ENCODE measurements at places on chromosomes 7 and 10.

DNA sequence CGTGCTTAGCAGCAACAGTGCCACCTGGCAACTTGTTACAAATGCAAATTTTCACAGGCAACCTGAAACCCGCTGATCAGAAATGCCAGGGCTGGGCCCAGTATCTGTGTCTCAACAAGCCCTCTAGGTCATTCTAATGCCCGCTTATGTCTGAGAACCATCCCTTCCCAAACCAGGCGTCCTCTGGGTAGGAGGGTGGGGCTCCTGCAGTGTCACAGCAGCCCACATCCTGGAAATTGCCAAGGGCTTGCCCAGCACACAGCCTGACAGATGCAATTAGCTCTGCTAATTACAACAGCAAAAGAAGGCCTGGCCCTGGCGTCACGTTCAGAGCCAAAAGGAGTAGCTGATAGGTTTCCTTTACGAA is 15.9 kb downstream of the ITPRIP start:
- DNase-seq, result peak; percentile 44

DNA sequence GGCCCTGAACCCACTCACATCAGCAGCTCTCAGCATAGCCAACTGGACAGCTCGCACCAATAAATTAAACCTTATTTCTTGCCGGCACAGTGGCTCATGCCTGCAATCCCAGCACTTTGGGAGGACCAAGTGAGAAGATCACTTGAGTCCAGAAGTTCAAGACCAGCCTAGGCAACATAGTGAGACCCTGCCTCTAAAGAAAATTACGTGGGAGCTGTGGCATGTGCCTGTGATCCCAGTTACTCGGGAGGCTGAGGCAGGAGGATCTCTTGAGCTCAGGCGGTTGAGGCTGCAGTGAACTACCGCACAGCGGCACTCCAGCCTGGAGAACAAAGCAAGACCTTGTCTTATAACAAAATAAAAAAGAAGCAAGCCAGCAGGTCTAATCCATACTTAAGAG is 75.7 kb downstream of the SEPTIN14 start:
- no peak for DNase-seq

DNA sequence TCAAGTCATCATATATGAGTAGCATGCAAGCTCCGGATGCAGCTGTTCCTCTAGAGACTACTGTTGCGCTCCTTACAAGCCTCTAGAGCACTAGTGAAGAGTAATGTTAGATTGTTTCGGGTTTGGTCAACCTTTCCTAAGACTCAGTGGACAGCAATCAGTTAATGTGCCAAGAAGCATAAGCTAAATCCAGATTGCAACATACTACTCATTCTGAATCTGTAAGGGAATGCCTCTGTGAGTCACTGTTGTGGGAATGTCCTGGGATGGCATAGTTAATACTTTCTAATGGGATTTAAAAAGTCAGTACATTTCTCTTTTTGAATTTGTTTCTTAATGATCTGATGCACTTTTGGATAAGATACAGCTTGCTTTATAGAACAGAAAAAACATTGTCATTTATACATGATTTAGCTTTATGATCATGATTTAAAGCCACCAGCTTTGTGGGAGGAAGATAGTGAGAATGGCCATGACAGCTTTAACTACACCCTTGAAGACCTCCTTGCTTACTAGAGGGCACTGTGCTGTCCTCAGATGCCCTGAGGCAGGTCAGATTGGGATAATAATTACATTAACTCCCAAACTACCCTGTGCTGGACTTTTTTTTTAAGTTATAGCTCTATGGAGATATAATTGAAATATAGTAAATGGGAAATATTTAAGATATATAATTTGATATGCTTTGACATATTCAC is 138.4 kb downstream of the SDK1 start:
- DNase-seq, result no peak

GRCh38 chr7:135414850-135415439 is 95.0 kb downstream of the CNOT4 start:
- DNase-seq, result no peak

- no peak for DNase-seq
These were observed 233.6 kb downstream of the BAMBI start for GRCh38 chr10:28910956-28911355.

DNA sequence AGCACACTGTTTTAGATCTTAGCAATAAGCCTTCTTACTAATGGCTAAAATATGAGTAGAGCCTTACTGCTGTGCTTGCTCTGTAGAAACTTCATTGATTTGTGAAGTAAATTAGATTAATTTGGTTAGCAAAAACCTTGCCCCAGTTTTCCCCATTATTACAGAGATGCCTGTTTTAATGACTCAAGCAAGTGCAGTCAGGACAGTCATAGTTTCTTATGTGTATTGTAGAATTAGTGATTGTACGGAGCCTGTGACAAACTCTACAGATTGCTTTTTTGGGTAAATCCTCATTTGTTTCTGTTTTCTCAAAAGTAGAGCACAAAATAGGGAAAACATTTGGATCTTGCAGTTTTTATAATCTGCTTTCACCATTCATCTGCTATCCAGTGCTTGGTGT is 7.0 kb downstream of the TAX1BP1 start:
- no peak for DNase-seq

- no peak for DNase-seq
These were observed 13.5 kb downstream of the LRMDA start for GRCh38 chr10:75444781-75445386.

DNA sequence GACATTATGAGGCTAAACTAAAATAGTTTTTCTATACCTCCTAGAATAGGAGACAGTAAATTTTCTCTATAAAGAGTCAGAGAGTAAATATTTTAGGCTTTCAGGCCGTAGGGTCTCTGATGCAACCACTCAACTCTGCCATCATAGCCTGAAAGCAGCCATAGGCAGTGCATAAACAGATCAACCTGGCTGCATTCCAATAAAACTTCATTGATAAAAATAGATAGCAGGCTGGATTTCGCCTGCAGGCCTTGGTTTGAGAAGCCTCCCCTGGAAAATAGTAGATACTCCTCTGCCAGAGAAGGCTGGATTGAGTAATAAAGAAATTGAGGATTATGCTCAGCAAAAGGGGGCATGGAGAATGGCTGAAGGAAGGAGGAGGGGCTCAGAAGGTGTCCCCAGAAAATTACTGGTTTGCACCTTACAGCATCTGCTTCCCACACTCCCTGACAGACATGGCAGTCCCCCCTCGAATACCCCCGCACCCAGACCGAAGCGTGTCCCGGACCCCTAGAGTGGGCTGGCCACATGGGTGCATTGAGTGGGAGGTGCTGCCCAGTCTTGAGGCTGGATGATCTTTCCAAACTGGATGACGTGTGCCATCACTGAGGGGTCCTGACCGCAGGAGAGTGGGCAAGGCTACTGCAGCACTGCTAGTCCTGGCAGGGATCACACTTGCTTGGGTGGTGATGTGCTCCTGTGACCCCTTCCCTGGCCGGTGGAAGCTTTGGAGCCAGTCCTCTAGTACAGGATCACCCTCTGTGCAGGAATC is 126.6 kb downstream of the PTPN20 start:
- DNase-seq, result peak; percentile 8

DNA sequence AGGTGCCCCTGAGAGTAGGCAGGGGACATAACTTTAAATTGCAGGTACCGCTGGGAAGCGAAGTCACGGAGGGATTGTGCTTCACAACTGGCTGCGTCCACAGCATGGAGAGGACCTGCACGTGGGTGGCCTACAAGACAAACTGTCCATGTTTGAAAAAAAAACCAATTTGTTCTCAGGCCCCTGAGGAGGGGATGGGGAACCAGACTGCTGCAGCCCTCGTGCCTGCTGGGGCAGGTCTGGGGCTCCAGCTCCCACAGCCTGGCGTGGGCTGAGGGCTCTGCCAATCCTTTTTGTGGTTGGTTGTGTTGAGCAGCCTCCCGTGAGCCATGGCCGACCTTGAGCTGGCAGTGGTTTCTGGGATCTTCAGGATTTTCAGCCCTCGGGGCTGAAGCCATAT is 9.7 kb downstream of the SFRP5 start:
- no peak for DNase-seq

GRCh38 chr7:129187681-129188371 is 607 bp upstream of the SMO start:
- DNase-seq, result no peak

DNA sequence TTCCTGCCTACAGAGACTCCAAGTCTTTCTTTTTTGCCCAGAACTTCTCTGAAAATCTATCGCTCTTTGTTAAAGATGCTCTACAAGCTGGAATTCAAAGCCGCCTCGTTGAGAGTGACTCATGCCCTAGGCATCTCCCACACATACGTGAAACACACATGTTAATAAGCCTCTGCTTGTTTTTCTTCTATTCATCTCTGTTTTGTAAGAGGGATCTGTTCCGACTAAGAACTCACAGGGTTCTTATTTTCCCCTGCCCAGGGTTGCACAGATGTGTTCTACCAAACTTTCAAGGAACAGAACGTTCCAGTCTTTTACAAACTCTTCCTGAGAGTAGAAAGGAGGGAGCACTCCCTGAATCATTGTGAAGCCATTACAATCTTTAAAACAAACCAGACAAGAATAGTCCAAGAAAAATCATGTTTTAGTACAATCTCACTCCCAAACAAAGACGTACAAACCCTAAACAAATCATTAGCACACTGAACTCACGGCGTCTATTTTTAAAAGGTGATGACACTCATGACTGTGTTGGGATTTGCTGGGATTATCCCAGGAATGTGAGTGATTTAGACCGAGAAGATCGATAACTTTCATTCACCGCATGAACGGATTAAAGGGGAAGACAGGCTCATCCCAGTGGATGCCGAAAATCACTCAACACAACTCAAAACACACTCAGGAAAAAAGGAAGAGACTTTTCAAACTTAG is 55.3 kb upstream of the INPP5A start:
- no peak for DNase-seq

GRCh38 chr10:48981310-48981907 is 41.8 kb upstream of the LRRC18 start:
- peak; percentile 50 for DNase-seq

DNA sequence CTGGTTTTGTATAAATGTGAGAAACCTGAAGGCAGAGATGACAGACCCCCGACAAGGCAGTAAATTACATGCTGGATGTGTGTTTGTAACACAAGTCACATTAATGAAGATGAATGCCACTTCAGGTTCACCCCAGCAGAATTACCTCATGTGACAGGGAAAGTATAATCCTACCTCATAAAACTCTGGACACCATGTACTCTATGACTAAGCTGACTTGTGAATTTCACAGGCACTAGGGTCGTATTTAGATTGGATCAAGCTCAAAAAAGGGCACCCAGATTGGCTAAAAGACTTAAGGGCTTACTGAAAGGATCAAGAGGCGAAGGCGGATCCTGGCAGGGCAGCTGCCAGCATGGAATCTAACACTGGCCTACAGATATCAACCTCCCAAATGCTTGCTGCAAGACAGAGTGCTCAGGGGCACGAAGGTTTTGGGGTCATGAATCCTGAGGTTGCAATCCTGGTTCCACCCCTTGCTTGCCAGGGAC is 161.4 kb downstream of the PIP4K2A start:
- DNase-seq, result no peak

GRCh38 chr10:84429926-84430520 is 101.6 kb downstream of the CCSER2 start:
- DNase-seq, result peak; percentile 50

DNA sequence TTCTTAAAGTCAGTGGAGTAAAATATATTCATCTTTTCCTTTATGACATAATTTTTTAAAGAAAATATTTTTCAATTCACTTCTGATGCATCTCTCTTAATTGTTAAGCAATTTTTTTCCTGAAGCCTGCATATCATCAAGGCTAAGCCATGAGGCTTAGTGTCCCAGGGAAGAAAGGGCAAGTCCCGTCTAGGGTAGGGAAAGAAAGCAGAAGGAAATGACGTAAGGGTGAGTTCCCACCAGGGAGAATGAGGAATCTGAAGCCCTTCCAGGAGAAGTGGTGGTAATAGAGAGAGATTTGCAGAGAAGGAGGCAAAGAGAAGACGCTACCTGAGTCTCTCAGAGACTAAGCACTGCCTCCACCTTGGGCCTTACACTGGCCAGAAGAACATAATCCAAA is 96.8 kb upstream of the NFE2L3 start:
- no peak for DNase-seq

- no peak for DNase-seq
These were observed 12.7 kb downstream of the SLC29A3 start for GRCh38 chr10:71331736-71332135.

DNA sequence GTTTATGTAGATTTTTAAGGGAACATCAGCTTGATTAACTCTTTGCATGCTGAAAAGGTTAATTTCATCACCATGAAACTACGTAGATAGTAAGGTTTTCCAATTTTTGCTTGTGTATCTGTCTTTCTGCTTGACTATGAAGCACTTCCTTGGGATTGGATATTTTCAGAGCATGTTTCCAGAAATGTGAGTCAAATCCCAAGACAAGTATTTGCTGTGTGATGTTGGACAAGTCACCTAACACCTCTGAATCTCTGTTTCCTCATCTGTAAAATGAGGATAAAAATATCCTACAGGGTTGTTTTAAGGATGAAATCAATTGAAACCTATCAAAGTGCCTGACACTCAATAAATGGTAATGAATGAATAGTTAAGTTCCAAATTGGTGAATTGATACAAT is 42.4 kb downstream of the ANK3 start:
- DNase-seq, result no peak

DNA sequence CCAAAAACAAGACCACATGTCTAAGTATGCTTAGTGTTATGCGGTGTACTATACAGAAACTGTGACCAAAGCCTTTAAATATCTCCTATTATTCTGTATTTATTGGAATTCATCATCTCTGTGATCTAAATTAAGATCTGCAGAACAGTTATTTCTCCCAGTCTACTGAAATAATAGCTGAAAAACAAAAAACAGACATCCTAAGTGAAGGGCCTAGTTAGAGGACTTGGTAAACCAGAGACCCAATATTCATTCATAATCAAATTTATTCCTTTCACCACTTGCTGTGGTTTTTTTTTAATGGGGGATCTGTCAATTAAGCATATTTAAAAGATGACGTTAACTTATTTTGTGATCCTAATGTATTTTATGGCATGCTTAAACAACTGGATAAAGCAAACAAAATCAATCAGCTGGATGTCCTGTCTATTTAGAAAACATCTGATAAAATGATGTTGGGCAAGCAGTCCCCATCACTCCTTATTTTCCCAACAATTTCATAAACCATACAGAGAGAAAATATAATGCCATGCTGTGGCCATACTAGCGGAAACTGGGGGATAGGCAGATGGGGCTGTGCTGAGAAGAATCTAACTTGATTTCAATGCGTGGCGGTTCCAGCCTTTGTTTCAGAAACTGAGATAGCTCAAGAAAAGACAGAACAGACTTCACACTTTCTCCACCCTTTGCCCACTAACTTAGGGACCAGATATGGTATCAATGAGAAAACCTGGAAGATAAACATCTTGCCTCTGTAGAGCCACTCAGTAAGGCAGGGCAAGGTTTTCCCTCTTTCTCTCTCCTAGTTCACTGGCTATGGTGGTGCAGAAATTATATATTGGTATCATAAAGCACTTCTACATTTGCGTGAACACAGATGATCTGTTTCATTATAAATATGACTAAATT is 32.9 kb downstream of the ICA1 start:
- DNase-seq, result no peak

DNA sequence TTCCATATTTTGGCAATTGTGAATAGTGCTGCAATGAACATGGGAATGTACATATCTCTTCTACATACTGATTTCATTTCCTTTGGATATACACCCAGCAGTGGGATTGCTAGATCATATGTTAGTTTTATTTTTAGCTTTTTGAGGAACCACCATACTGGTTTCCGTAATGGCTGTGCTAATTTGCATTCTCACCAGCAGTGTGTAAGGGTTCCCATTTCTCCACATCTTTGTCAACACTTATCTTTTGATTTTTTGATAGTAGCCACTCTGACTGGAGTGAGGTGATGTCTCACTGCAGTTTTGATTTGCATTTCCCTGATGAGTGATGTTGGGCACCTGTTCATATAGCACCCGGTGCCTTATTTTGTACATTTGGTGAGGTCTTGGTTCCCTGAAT is 519.6 kb downstream of the REEP3 start:
- no peak for DNase-seq

GRCh38 chr10:118568327-118568848 is 27.1 kb downstream of the PRLHR start:
- no peak for DNase-seq
